Hippocampal formation (tissue), 2 donors: ENCODE measurements at places on chromosomes 1 and 21.

- DNase-seq: no peak
Observed at GRCh38 chr1:230907472-230908205, 39.3 kb upstream of the C1orf198 start.

DNA sequence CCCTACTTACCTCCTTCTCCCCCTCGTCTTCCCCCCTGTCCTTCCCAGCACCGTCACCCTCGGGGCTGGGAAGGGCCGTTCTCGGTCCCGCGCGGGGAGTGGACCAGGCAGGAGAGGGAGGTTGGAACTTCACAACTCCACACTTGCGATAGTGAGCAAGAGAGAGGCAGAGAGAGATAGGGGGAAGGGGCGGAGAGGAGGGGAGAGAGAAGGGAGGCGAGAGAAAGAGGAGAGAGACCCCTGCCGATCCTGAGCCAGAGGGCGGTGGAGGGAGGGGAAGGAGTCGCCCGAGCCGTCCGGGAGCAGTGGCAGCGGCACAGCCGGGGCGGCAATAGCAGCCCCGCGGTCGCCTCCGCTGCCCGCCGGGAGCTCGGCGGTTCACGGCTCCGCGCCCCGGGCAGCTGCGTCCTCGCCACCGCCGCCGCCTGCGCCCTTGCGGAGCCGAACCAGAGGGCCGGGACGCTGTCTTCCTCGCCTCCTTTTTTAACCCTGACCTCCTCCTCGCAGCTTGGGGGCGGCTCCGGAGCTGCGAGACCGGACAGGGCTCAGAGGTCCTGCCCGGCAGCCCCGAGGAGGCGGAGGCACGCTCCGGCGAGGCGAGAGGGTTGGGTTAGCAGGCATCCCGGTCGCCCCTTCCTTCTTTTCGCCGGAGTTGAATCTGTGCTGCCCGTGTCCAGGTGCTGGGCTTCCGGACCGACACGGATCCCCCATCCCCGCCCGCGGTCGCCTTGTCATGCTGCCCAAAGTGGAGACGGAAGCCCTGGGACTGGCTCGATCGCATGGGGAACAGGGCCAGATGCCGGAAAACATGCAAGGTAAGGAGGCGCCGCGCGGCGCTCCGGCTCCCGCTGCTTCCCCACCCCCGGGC is 11.7 kb downstream of the NR5A2 start:
- DNase-seq: no peak

DNA sequence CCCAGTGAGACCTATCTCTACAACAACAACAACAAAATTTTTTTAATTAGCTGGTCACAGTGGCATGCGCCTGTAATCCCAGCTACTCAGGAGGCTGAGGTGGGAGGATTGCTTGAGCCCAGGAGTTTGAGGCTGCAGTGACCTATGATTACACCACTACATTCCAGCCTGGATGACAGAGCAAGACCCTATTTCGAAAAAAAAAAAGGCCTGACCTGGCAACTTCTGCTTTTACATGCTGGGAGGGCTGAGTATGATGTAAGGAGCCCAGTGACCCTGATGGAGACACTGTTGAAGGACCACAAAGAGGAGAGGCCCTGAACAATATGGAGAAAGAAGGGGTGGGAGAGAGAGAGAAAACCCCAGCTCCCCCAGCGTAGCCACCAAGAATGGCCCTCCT is 9.2 kb upstream of the VPS26C start:
- DNase-seq: no peak

- no peak for DNase-seq
Observed at GRCh38 chr1:182137546-182137945, 76.0 kb upstream of the ZNF648 start.

GRCh38 chr1:160346958-160347357 is 3.8 kb downstream of the NCSTN start:
- DNase-seq: no peak

DNA sequence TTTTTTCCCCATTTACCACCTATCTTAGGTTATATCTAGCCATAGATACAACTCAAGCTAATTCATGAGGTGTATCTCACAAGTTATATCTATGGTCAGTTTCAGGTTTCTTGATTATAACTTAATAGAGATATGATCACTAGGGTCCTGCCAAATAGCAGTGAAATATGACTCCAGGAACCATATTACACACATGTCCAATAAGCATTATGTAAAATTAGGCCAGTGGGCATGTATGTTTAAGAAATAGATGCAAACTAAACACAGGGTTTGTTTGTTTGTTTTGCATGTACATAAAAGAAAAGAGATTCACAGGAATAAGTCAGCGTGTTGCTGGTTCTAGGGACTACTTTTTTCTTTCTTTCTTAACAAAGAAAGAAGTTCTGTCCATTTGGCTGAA is 112.5 kb upstream of the ST6GALNAC5 start:
- no peak for DNase-seq
